Dorsolateral prefrontal cortex (tissue), 122 donors: ENCODE measurements at places on chromosomes 1 and 21.
A peak's percentile ranks its signal among the peaks of the same experiment; 100 is the strongest.

GRCh38 chr1:17405898-17406759 lies 33.3 kb downstream of the RCC2 start:
- peak; percentile 75 for DNase-seq

GRCh38 chr1:161994175-161994668 lies 29.4 kb downstream of the OLFML2B start:
- DNase-seq: peak; percentile 77

DNA sequence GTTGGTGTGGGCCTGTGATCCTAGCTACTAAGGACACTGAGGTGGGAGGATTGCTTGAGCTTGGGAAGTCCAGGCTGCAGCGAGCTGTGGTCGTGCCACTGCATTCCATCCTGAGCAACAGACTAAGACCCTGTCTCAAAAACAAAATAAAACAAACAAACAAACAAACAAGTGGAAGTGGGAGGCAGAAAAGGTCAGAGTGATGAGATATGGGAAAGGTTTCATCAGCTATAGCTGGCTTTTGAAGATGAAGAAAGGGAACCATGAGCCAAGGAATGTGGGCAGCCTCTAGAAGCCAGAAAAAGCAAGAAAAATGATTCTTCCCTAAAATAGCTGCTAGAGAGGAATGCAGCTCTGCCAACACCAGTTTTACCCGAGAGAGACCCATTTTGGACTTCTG lies 10.6 kb upstream of the NUCKS1 start:
- DNase-seq: no peak

DNA sequence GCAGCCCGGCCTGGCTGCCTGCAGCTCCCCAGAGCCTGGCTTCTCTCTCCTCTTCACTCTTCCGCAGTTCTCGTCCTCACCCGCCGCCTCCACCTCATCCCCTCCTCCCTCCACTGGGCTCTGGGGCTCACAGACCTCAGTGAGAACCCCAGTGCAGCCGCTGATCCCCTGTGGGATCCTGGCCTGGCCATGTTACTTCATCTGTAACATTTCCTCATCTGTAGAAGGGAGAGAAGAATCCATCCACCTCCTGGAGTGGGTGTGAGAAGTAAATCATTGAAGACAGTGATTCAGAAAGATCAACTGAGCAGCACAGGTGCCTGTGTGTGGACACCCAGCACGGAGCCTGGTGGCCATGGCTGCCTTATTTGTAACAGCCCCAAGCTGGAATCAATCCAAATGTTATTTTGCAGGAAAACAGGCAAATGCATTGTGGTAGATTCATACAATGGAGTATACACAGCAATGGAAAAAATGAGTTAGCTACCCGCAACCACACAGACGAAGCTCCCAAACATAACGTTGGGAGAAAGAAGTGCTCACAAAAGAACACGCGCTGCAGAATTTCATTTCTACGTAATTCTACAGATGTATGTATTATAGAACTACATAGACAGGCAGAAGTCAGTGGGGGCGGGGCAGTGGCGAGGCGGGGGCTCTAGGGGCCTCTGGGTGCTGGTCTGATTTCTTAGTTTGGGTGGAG lies 8.7 kb downstream of the LAPTM5 start:
- no peak for DNase-seq

DNA sequence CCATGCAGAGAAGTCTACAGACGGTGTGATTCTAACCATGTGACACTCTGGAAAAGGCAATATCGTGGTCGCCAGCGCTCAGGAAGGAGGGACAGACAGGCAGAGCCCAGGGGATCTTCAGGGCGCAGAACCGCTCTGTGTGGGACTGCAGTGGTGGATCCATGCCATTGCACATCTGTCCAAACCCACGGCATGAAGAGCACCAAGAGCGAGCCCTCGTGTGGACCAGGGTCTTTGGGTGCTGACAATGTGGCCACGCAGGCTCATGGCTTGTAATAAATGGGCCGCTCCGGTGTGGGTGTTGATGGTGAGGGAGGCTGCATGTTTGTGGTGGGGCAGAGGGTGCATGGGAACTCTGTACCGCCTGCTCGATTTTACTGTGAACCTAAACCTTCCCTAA lies 25.3 kb upstream of the POFUT2 start:
- no peak for DNase-seq

- DNase-seq: no peak
These were observed 63.4 kb downstream of the OPTC start for GRCh38 chr1:203557390-203557789.

DNA sequence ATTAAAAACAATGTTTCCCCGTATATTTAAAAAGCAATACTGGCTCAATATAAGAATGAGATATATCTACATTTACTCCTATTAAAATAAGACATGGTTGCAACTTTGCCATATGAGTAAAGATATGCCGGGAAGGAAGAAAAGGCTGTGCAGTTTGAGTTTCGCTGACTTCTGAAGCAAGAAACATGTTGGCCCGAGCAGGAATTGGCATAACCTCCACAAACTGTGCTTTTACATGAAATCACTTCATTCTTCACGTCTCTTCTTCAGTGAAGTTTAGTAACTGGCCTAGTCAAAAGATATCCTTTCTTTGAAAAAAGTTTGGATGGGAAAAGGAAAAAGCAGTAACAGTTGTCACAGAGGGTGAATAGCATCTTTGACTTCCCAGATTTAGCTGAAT lies 342.0 kb downstream of the PBX1 start:
- no peak for DNase-seq

GRCh38 chr1:221794935-221795334 lies 53.0 kb upstream of the DUSP10 start:
- DNase-seq: no peak

DNA sequence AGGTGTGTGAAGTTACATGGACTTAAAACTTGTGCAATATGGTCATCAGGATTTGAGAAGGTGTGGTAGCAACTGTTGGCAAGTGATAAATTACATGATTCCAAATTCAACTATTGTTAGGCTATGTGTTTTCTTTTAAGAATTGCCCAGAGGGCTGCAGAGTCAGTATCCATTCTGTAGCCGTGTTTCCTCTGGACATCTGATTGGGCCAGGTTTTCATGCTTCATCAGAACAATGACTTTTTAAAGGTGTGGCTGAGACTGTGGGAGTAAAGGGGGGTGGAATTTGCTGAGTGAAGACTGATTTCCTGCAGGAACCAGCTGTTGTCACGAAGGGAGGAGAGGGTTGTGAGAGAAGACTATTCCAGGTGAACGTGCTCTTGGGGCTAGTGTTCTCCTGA lies 1.7 kb upstream of the HRNR start:
- DNase-seq: no peak

DNA sequence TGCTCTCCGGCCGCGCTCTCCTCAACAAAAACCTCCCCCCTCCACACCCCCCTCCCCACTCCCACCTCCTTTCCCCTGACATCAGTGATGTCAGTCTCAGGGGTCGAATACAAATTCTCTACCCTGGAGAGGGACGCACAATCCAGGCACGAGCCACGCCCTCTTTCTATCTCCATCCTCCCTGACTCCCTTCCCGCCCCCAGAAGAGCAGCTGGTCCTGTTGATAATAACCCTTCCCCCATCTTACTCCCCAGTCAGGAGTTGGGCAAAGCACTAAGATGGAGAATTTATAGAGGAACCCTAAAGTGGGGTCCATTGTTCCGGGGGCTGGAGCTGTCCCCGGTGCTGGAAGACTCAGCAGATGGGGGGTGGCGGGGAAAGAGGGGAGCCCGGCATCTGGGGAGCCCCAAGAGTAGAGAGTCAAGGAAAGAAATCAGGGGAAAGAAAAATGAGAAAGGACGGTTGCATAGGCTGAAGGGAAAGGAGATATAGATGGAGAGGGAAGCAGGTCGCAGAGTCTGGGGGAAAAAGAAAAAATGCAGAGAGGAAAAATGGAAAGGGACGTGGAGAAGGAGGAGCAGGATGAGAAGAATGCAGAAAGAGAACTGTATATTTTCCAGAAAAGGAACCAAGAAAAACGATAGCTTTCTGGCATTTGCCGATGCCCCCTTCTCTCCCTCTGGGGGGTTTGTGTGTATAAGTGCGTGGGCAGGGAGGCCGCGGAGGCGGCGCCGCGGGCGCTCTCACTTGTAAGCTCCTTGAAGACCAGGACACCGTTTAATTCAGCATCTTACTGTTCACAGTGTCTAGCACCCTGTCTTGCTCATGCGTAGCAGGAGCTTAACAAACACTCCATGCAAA lies at the start of gene CELF3:
Gene CELF3 (minus strand): TSS at position 33 of the 861 bp plus-strand sequence. CDS start 783 bp downstream, outside the sequence.
- DNase-seq: no peak

GRCh38 chr1:40078512-40079333 lies 18.3 kb downstream of the PPT1 start:
- DNase-seq: no peak

GRCh38 chr1:19472174-19472573 lies 13.2 kb downstream of the CAPZB start:
- DNase-seq: no peak

- DNase-seq: no peak
These were observed 50.2 kb upstream of the TNR start for GRCh38 chr1:175793617-175794016.
